ENCODE measurements at places on chromosomes 2 and 18.

DNA sequence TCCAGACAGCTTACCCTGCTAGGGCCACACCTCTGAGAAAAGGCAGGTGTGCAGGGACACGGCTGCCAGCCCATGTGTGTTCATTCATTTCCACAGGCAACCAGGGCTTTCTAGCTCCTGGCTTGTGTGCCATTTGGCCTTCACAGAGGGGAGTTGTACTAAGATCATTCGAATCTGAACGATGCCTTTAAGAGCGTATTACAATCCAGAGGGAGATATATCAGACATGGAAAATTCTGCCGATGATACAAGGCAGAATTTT is 64.2 kb upstream of the OTOF start:
- no peak for DNase-seq

DNA sequence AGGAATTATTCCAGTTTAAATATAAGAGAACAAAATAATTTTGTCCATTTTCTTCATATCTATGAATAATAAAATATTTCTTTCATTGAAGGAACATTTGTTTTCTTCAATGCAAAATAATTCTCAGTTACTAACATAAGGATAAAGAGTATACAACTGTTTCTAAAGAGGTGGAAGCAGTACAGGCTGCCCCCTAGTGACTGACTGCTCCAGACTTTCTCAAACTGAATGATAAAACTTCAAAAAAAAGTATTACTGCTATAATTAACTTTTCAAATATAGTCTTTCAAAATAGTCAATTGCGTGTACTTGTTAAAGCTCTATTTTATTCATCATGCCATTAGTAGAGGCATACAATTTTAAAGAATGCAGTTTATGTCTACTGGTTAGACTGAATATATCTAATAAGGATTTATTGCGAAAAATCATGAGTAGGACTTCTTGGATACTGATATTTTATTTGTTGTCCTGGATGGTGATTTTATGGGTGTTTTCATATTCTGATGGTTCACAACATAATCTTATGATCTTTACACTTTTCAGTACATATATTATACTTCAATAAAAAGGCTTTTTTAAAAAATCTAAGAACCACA is 100.1 kb downstream of the WDPCP start:
- no peak for DNase-seq

GRCh38 chr2:103172821-103173220 is 411.0 kb downstream of the TMEM182 start:
- DNase-seq, result no peak

DNA sequence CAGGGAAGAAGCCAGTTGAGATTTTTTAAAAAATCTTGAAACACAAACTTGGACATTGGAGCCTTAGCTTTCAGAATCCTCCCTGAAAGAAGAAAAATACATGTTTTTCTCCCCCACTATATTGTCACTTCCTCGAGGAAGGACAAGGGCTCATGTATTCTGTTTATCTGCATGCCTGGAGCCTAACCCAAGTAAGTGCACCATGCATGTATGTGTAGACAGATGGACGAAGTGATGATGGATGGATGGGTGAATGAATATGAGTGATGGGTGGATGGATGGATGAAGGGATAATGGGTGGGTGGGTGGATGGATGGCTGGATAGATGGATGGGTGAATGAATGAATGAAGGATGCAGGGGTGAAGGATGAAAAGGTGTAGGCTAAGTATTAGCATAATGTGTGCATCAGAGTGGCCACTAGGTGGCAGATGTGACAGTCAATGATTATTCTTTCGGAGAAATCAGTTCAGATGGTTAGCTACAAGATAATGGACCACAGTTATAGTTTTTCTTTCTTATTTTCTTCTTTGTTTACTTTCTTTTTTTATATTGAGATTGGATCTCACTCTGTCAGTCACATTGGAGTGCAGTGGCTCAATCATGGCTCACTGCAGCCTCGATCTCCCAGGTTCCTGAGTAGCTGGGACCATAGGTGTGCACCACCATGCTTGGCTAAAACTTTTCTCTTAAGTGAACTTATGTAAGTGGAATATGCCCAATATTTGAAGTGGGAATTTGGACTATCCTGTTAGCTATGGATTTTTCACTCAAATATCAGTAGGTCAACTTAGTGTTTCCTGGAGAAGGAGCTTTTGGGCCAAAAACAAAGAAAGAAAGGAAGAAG is 18.5 kb upstream of the CCDC93 start:
- DNase-seq, result no peak

DNA sequence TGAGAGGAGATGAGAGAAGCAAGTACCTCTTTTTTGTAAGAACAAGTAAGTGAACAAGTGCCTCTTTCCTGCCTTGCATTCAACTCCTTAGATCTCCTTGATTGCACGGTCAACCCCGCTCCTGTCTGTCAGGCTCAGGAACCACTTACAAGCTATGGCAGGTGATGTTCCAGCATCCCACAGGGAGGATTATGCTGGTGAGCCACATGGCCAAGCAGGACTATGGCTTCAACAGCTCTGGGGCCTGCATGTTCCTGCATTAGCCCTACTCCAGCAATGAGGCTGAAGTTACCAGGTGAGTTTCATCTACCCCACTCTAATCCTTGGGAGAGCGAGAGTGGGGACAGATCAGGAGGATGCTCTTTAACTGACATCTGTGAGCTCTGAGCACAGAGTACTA is 29.5 kb downstream of the TTC32 start:
- no peak for DNase-seq

- DNase-seq, result no peak
Measured at GRCh38 chr2:239608260-239608659, 207.4 kb upstream of the HDAC4 start.

DNA sequence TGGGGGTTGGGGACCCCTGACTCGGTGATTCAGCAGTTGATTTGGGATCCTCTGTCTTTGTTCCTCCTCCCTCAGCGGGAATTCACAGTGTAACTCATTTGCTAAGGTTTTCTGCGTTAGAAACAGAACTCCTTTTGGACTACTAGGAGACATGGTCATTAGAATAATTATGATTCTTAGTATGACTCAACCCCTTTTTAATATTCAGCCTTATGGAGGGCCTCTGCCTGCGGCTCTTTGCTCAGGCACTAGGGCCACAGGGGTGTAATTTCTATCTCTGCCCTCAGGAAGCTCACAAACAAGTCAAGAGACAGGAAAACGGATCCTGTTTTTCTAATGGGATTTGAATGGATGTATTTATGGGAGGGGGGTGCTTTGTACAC is 117.4 kb downstream of the SPTBN1 start:
- DNase-seq, result no peak

- DNase-seq, result no peak
Measured at GRCh38 chr2:168929031-168929430, 27.9 kb downstream of the G6PC2 start.

- no peak for DNase-seq
Measured at GRCh38 chr18:3411327-3411726, 38.6 kb upstream of the TGIF1 start.

DNA sequence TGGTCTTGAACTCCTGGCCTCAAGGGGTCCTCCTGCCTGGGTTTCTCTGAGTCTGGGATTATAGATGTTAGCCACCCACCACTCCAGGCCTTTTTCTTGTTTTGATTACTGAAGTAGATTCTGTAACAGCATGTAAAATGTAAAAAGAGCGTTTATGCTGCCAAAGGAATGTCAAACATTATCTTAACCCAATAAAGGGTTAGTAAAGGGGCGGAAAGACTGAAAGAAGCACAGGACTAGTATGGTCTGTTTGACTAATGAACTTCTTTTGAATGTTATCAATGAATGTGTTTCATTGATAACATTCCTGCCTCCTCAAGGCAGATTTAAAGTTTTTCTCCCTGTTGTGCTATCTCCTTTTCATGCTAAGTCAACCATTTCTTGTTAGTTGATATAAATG is 29.4 kb downstream of the GPD2 start:
- no peak for DNase-seq

DNA sequence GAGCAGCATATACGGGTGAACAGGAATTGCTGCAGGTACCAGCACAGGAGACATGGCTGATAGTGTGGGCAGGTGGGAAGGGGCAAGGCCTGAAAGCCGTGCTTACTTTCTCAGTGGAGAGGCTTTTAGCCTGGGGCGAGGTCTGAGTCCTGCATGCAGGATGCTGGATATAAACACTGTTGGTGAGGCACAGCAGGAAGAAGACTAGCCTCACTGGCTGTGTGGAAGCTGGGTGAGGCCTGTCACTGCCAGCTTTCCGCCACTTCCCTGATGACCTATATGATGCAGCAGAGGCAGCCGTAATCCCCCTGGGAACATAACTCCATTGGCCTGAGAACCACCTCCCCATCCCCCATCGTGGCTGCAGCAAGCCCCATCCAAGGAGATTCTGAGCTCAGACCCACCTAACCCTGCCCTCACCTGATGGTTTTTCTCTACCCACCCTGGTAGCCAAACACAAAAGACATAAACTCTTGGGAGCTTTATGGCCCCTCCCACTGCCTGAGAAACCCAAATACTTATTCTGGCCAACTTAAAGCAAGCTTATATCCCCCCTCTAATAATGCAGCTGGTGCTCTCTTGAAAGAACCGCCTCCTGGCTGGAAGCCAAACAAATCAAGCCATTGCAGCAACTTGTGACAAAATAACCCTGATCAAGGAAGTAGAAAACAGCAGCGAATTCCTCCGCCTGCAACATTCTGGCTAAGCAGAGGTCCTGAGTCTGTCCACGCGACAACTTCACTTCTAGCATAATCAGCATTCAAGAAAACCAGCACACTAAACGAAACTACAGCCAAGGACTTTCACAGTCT is 54.6 kb upstream of the DSC1 start:
- DNase-seq, result no peak

DNA sequence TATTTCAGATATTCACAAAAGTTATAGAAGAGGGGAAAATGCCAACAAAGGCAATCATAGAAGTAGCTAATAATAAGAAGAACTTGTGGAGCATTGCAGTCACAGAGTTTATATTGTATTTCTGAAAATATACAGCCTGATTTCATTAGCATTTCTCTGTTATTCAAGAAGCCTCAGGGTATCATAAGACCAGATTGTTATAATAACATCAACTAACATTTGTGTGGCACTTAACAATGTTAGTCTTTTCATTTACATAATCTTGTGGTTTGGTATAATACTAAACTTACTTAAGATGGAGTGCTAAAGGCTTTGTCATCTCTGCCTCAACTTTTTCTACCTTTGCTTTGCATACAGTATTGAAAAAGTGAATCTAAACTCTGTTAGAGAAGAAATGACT is 61.6 kb upstream of the TACR1 start:
- no peak for DNase-seq

DNA sequence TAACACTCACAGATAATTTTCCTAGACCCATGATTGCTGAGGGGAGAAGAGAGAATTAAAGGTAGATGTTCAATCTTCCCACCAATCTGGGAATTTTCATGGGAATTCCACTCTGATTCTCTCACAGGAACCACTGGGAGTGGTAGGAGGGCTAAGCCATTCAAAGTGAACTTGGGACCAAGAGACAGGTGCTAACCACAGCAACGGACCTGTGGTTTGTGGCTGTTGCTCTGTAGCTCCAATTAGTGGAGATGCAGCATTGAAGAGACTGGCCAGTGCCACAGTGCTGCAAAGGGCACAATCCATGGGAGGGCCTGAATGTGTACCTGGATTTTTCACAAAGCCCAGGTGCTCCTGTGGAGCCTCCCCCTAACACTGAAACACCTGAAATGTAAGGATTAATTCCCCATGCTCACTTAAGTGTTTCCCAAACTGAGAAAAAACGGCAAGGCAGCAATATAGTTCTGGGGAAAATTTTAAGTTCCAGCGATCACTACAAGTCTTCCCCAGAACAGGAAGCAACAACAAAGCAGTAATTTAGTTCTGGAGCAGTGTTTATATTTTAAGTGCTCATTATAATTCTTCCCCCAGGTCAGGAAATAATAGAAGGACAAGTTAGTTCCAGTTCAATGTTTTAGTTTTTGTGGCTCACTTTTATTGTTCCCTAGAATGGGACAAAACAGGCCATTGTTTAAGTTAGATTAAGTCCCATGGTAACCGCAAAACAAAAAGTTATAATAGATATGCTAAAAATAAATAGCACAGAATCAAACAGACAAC is 1045.8 kb downstream of the CNTNAP5 start:
- no peak for DNase-seq

DNA sequence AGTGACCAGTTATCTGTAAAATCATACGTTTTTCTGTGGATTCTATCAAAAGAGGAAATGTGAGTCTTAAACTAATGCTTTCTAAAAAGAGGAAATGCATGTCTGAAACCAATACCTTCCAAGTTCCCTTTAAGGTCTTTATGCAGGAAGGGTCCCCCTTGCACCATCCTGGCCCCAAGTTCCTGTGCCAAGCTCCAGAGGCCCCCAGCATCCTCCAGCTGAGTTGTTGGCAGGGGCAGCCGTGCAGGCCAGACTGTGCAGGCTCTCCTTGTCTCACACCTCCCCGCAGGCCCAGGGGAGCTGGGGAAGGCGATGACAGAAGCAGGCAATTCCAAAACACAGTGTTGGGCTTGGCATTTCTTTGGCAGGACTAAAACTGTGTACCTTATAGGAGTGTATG is 39.2 kb downstream of the DPYSL5 start:
- DNase-seq, result no peak

DNA sequence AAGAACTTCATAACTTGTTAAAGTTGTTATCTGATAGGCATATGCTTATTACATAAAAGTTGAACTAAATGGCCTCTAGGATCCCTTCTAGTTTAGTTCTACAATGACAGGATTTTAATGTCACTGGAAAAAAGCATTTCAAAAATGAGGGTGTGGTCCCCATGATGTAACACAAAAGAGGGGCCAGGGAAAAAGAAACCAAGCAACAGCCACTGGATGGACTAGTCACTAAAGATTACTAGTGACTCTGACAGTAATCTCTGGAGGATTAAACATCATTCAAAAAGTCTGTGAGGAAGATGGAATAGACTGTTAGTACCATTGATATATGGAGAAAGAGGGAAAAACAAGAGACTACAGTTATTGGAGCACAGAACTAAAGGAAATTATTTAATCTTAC is 22.6 kb downstream of the SEPTIN10 start:
- DNase-seq, result no peak

Data from NCI-H524 treated with DMSO at 0.1 percent for 48 hours (cell line).